ENCODE measurements at places on chromosomes 11 and 22.
A peak's percentile ranks its signal among the peaks of the same experiment; 100 is the strongest.

- peak; percentile 62 for DNase-seq
Observed at GRCh38 chr11:66011239-66011784, 496 bp upstream of the CST6 start.

DNA sequence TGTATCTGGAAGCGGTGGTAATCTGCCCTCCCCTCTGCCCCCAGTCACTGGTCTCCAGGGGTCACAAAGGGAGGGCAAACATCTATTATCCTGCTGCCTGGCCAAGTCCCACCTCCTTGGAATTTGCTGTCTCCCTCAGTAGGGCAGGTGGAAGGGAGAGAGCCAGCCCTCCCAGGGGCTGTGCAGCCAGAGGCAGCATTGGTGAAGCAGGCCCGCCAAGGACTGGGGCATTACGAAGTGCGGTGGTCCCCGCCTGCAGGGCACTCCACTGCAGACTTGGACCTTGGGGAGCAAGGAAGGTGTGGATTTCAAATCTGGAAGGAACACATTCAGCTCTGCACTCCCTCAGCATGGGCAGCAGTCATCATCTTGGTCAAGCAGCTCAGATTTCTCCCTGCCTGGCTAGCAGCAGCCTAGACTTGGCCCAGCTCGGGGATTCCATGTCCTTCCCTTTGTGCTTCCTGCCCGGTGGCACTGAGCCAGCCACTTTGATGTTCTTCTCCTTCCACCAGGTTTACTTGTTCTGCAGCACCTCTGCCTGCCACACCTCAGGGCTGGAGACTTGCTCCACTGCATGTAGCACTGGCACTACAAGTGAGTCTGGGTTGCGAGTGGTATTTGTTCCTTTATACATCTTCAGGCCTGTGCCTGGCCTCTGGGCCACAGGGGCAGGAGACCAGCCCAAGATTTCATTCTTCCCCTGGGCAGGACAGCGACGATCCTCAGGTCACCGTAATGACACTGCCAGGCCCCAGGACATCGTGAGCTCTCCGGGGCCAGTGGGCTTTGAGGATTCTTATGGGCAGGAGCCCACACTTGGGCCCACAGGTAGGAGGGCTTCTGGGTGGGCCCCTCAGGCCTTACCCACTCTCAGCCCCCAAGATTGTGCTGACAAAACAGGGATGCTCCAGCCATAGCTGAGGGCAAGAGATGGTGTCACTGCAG, 7.4 kb downstream of the ZP1 start:
- no peak for DNase-seq

GRCh38 chr22:36808721-36809344, 8.0 kb downstream of the PVALB start:
- no peak for DNase-seq

- DNase-seq: no peak
Observed at GRCh38 chr11:114891911-114892310, 213.6 kb downstream of the NXPE2 start.

DNA sequence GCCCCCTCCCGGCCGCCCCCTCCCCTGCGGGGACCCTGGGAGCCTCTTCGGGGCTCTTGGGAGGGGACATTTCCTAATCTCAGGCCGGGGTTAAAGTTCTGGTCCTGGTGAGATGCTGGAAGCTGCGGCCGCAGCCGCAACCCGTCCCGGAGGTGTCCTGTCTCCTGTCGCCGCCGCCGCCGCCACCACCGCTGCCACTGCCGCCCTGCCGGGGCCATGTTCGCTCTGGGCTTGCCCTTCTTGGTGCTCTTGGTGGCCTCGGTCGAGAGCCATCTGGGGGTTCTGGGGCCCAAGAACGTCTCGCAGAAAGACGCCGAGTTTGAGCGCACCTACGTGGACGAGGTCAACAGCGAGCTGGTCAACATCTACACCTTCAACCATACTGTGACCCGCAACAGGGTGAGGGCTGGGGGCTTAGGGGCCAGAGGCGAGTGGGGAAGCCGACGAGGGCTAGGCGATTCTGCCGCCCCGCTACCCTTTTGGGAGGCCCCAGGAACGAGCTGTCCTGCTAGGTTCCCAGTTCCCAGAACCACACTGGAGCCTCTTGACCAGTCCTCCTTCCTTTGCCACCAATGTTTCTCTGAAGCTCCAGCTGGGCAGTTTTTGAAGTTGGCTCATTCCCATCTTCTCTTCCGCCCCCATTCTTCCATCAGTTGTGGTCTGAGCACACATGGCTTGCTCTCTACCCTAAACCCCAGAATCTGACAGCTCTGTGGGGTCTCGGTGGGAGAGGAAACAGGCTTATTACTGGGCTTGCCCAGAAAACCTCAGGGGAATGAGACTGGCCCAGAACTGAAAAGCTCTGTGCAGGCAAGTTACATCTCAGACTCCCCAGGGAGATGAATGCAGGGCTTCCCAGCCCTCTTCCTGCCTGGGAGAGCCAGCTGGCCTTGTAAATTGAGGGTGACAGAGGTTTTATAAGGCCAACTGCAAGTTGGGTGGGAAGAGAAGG, 781 bp downstream of the SIDT2 start:
- peak; percentile 57 for DNase-seq

DNA sequence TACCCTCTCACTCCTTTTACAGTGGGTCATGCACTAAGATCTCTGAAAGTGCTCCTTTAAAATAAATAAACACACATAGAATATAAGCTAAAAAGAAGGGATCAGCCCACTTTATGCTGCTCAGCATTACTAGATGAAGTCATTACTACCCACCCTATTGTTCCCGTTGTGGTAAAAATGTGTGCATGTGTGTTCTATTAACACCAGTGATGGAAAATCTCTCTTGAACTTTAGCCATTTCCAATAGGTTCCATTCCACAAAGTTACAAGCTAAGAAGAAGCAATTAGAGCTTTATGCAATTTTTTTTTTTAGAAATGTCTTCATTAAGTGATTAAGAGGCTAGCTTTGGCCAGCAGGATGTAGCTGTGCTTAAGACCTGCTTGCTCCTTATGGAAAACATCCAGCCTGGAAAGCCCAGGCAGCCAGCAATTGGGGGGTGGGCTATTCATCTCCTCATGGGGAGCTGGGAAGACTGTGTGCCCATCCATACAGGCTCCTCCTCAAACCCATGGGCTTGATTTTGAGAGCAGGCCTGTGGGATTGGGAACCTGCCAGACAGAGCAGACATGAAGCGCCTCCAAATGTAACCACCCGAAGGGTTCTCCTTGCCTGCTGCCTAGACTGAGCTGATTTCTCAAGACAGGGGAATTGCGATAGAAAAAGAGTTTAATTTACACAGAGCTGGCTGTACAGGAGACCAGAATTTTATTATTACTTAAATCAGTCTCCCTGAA, 92.9 kb upstream of the PARVA start:
- DNase-seq: peak; percentile 82

DNA sequence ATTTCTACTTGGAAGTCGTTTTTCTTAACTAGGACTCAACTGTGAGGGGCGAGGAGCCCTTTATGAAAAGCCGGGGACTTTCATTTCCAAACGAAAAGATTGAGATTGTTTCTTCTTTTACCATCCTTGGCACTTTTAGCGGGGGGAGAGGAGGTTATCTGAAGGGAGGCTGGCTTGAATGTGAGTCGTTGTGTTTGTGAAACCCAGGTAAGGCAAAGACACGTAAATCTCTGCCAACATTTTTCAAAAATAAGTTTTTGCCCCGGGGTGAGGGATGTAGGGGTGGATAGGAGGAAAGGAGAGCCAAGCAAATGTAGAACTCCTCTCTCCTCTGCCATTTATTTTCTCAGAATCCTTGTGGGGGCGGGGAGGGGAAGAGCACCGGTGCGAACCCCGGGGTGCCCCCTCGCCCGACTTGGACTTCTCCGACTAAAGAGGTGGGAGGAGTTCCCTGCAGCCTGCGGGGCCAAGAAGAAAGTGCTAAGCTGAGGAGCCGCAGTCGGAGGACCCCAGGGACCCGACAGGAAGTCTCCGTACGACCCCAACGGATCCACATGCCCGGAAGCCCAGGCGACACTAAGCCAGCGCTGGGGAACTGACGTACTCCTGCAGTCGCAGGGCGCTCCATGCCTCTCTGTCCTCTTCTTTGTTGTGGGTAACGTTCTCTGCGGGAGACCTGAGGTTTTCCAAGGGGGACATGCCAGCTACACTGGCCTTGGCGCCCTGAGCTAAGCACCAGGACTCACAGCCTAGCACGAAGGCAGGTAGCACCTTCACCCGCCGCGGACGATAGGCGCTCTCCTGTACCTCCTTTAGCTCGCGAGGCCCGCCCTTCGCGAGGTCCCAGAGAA, 2.4 kb upstream of the WT1 start:
- no peak for DNase-seq

DNA sequence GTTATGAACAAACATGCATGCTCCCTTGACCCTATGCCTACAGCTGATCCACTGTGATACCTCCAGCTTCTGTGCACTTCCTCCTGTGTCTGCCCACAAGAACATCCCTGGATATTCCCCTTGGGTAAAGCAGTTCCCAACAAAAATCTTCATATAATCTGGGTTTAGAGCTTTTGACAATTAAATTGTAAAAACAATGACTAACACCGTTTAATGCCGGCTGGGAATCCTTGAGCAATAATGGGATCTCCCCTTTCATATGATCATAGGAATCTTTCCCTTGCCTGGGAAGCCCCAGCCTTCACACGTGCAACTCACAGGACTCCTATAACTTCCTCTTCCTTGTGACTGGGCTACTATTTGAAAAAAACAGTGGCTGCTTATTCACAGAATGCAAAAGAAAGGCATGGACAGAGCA, 6.3 kb upstream of the ZC3H12C start:
- DNase-seq: peak; percentile 92

GRCh38 chr11:82837650-82838049, 62.6 kb downstream of the PRCP start:
- DNase-seq: no peak
